ENCODE measurements at places on chromosomes 12 and 14. TPM values are rescaled to one million over a fixed set of nuclear protein-coding genes. Genes with fewer than 3 reads are reported as not detected.

The MAP3K9 gene
- 12.7 TPM for total RNA-seq

DNA sequence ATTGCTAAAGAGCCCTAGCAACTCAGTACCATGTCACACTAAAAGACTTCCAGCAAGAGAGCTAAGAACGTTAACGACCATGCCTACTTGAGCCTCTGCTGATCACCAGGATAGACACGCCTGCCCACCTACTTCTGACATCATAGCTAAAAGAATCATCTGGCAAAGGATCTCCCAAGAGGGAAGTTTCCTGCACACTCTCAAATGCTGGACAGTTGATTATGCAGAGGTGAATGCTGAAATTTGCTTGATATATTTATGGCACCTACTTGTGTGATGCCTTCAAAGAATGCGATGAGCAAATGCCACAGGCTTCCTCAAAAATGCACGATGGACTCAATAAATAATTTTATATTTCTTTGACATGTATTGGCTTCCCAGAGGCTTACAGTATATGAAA, 113.6 kb downstream of the GALC start:
- no peak overlapping the region for H3K27ac ChIP-seq
- no peak overlapping the region for H3K4me3 ChIP-seq
- H3K4me1 ChIP-seq, result no peaks in the 10 kb centered on the region

GRCh38 chr14:22518073-22518472, 71.0 kb downstream of the DAD1 start:
- H3K4me1 ChIP-seq, result no peaks in the 10 kb centered on the region
- H3K36me3 ChIP-seq, result no peaks in the 10 kb centered on the region
- no peaks in the 10 kb centered on the region for H3K27me3 ChIP-seq
- DNase-seq, result no peak
- no peak overlapping the region for H3K27ac ChIP-seq

- peaks cover 46% of the 10 kb centered on the region for H3K4me1 ChIP-seq
- no peaks in the 10 kb centered on the region for H3K27me3 ChIP-seq
- H3K4me3 ChIP-seq, result no peak overlapping the region
- H3K36me3 ChIP-seq, result no peaks in the 10 kb centered on the region
- no peak overlapping the region for H3K27ac ChIP-seq
- no peak for DNase-seq
Measured at GRCh38 chr12:119666226-119666795, 1.6 kb upstream of the PRKAB1 start.

The HCAR1 gene
- 0.81 TPM for total RNA-seq
